ENCODE measurements at places on chromosomes 12 and 14.

- no peak for DNase-seq
Measured at GRCh38 chr12:95417372-95417771, 56.6 kb upstream of the METAP2 start.

- no peak for DNase-seq
Measured at GRCh38 chr12:29768372-29768771, 15.4 kb downstream of the TMTC1 start.

DNA sequence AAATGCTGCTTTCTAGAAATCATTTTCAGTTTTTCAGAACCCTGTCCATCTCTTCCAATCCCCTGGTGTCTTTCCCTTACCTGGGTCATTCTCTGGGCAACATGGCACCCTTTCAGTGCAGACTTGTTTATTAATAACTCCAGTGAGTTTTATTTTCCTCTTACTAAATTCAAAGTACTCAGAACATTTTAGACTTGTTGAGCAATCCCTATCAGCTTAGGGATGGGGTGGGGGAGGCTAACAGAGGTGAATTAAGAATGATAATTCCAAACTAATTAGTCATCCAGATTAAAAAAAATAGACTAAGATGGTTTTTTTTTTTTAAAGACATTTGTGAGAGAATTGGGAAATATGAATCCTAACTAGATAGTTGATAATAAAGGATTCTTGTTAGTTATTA is 10.7 kb downstream of the GPRC5A start:
- no peak for DNase-seq

DNA sequence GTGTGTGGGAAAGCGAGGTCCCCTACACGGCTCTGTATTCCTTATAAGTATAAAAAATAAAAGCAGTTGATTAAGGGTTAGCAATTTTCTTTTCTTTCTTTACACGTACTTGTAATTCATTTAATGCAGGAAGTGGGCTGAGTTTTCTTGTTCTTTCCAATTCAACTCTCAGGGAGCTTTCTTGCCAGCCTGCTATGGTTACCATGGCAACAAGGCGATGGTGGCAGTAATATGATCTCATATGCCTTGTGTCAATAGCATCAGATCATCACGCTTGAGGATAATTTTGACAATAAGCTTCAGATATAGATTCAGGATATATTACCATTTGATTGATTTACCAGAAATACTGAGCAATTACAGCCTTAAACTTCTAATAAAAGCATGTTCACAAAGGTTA is 466.5 kb downstream of the APAF1 start:
- DNase-seq: no peak

- no peak for DNase-seq
Measured at GRCh38 chr14:36518031-36518585, 1.9 kb downstream of the NKX2-1 start.

All from foreskin melanocyte (primary cell).